Endothelial cell of coronary artery (primary cell): ENCODE measurements at places on chromosomes 4 and X. TPM values are rescaled to one million over a fixed set of nuclear protein-coding genes. Genes with fewer than 3 reads are reported as not detected.

Gene BST1
- 7.8 and 13.3 TPM in 2 replicates for total RNA-seq

Gene FRAS1
- 4.1 and 17.2 TPM in 2 replicates for total RNA-seq

Gene GRPR
- 0.09 TPM in 1 of 2 replicates, not detected in the other for total RNA-seq

Gene HCCS
- 28.7 and 30.1 TPM in 2 replicates for total RNA-seq

Gene SEPSECS
- total RNA-seq = 5.2 and 5.8 TPM in 2 replicates

Gene TXK
- total RNA-seq = 0.18 and 0.75 TPM in 2 replicates

Gene RHOXF2
- total RNA-seq = not detected in 2 replicates

Gene LONRF3
- 6.2 and 6.5 TPM in 2 replicates for total RNA-seq

Gene SH2D1A
- total RNA-seq = not detected in 2 replicates

Gene TEC
- total RNA-seq = 0.09 and 0.28 TPM in 2 replicates

Gene TCEAL5
- total RNA-seq = not detected in 2 replicates

Gene UXT
- total RNA-seq = 127 and 129 TPM in 2 replicates
